GM23248 (cell line): ENCODE measurements at places on chromosomes 4 and X. TPM values are rescaled to one million over a fixed set of nuclear protein-coding genes. Genes with fewer than 3 reads are reported as not detected.

GRCh38 chr4:101191302-101192098, 155.8 kb downstream of the PPP3CA start:
- H3K27me3 ChIP-seq: no peaks in the 10 kb centered on the region
- no peak overlapping the region for H3K4me3 ChIP-seq
- H3K27ac ChIP-seq: peak overlapping the region; percentile 35
- DNase-seq: peak; percentile 73

GRCh38 chrX:65406532-65406931, 128.1 kb downstream of the LAS1L start:
- H3K4me3 ChIP-seq: peak overlapping the region; percentile 52
- no peak overlapping the region for H3K27ac ChIP-seq
- no peaks in the 10 kb centered on the region for H3K4me1 ChIP-seq
- DNase-seq: peak; percentile 24
- H3K36me3 ChIP-seq: no peaks in the 10 kb centered on the region
- 0 out of 2 replicates have a peak, but pooled peaks cover 6% of the 10 kb centered on the region for H3K27me3 ChIP-seq

Gene XAGE1A
- not detected in 2 replicates for total RNA-seq

DNA sequence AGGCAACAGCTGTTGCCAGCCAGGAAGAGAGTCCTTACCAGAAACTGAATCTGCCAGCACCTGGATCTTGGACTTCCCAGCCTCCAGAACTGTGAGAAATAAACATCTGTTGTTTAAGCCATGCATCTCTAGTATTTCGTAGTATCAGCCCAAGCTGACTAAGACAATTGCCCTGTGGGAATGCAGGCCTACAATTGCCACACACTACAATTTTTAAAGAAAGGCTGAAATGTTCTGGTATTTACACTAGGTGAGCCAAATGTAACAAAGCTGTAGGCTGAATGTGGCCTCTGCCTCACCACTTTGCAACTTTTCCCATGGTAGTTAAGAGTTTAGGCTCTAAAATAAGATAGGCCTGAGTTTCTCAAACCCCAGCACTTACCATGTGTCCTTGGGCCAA, 59.1 kb downstream of the SPATA18 start:
- H3K4me1 ChIP-seq: peaks cover 14% of the 10 kb centered on the region; the same call in 1 of the 2 replicates
- no peak overlapping the region for H3K27ac ChIP-seq
- peak; percentile 35 for DNase-seq
- H3K4me3 ChIP-seq: no peak overlapping the region
- H3K27me3 ChIP-seq: no peaks in the 10 kb centered on the region

Gene C4orf50
- not detected in 2 replicates for total RNA-seq

- peak; percentile 0 for DNase-seq
- H3K4me1 ChIP-seq: no peaks in the 10 kb centered on the region
- no peak overlapping the region for H3K4me3 ChIP-seq
- H3K27me3 ChIP-seq: no peaks in the 10 kb centered on the region
Measured at GRCh38 chrX:113058634-113059033, 218.0 kb upstream of the AMOT start.

GRCh38 chrX:65575022-65575421, 40.4 kb upstream of the LAS1L start:
- H3K4me1 ChIP-seq: no peaks in the 10 kb centered on the region
- peak; percentile 24 for DNase-seq
- H3K27ac ChIP-seq: no peak overlapping the region
- H3K4me3 ChIP-seq: no peak overlapping the region

Gene RRH
- total RNA-seq: 0.13 TPM in 1 of 2 replicates, not detected in the other

Gene CLIC2
- 0.11 TPM in 1 of 2 replicates, not detected in the other for total RNA-seq

Gene RASL11B
- total RNA-seq: not detected in 2 replicates

Gene CT45A10
- total RNA-seq: not detected in 2 replicates

Gene NEXMIF
- total RNA-seq: not detected in 2 replicates

Gene KCND1
- 0.65 and 1.5 TPM in 2 replicates for total RNA-seq

DNA sequence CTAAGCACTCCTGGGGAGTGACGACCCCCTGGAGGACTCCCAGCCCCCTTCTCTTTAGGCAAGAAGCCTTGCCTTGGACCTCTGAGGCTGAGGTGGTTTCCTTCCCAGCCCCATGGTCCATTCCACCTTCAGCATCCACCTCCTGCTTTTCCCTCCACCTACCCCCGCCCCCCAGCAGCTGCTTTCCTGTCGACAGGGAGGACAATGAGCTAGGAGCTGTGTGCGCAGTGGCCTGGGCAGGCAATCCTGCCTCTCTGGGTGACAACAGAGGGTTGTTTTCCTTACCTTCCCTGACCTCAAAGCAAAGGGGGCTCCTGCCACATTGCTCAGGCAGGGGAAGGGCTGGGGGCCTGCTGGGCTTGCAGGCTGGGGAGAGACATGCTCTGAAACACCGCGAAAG, 123.5 kb downstream of the BCOR start:
- H3K4me3 ChIP-seq: no peak overlapping the region
- H3K27ac ChIP-seq: no peak overlapping the region
- no peaks in the 10 kb centered on the region for H3K27me3 ChIP-seq
- no peaks in the 10 kb centered on the region; the same call in 1 of the 2 replicates for H3K4me1 ChIP-seq
- DNase-seq: no peak

Gene USP17L11
- total RNA-seq: not detected in 2 replicates

Gene GUF1
- total RNA-seq: 12.3 and 18.2 TPM in 2 replicates

GRCh38 chr4:34766935-34767334, 1477.4 kb downstream of the ARAP2 start:
- no peak overlapping the region for H3K27ac ChIP-seq
- H3K4me3 ChIP-seq: no peak overlapping the region
- H3K27me3 ChIP-seq: no peaks in the 10 kb centered on the region
- no peak for DNase-seq
- no peaks in the 10 kb centered on the region for H3K36me3 ChIP-seq

GRCh38 chr4:59222221-59222620, 1977.9 kb upstream of the ADGRL3 start:
- DNase-seq: no peak
- H3K36me3 ChIP-seq: no peaks in the 10 kb centered on the region
- H3K4me3 ChIP-seq: no peak overlapping the region

Gene LDB2
- 76.6 and 79.7 TPM in 2 replicates for total RNA-seq

- no peaks in the 10 kb centered on the region for H3K36me3 ChIP-seq
- no peaks in the 10 kb centered on the region for H3K27me3 ChIP-seq
- H3K4me3 ChIP-seq: no peak overlapping the region
Measured at GRCh38 chr4:59987289-59987688, 1212.8 kb upstream of the ADGRL3 start.

Gene CYLC1
- not detected in 2 replicates for total RNA-seq

DNA sequence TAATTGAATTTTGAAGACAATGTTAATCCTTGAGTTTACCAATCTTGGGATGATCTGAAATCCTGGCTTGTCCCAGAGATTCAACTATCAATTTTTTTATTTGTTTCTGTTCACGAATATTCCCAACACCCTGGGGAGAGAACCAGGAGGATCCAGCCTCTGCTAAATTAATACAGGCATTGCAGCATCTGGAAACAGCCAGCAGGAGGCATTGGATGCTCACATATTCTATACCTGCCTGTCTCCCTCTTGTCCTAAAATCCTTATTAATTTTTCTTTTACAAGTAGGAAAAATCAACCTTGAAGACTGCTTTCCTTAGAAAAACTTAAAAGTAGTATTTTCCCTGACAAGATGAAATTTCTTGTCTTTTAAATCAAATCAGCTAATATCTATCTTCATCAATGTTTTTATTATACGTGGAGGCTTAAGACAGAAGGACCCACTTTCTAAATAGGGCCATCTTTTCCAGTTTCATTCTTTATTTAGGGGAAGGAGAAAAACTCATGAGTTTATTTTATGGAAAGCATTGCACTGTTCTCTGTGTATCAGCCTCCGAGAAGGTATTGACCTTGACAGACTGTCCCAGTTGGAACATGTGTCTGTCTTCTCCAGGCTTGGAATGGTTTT, 102.4 kb downstream of the CLNK start:
- no peak overlapping the region for H3K27ac ChIP-seq
- H3K4me1 ChIP-seq: peaks cover 10% of the 10 kb centered on the region
- no peaks in the 10 kb centered on the region for H3K36me3 ChIP-seq
- no peak overlapping the region for H3K4me3 ChIP-seq

- no peak for DNase-seq
- H3K27ac ChIP-seq: no peak overlapping the region
- no peak overlapping the region for H3K4me3 ChIP-seq
- no peaks in the 10 kb centered on the region for H3K36me3 ChIP-seq
- no peaks in the 10 kb centered on the region for H3K27me3 ChIP-seq
Measured at GRCh38 chrX:39475372-39475771, 622.4 kb downstream of the BCOR start.

Gene TMEM271
- not detected in 2 replicates for total RNA-seq

DNA sequence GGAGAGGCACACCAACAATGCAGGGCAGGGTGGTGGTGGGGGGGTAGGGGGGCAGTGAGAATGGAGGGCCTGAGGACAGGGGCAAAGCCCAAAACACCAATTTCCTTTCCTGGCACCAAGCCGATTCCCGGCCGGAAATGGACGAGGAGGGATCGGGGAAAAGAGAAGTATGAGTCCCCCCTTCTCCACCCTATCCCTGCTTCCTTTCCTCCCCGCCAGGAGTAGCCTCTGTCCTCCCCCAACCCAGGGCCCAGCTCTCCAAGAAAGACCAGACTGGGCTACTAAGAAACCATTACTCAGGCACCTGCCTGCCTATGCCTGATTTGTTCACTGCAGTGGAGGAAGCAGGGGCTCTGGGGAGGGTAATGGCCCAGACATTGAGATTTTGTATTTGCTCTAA, 402 bp downstream of the CCDC120 start:
- no peak overlapping the region for H3K27ac ChIP-seq
- H3K4me1 ChIP-seq: no peaks in the 10 kb centered on the region
- H3K36me3 ChIP-seq: no peaks in the 10 kb centered on the region
- no peak overlapping the region for H3K4me3 ChIP-seq
- no peak for DNase-seq

GRCh38 chrX:116841290-116841689, 378.5 kb upstream of the CT83 start:
- H3K4me3 ChIP-seq: no peak overlapping the region
- H3K36me3 ChIP-seq: no peaks in the 10 kb centered on the region
- no peak overlapping the region for H3K27ac ChIP-seq
- H3K27me3 ChIP-seq: no peaks in the 10 kb centered on the region
- H3K4me1 ChIP-seq: no peaks in the 10 kb centered on the region

Gene PPEF1
- total RNA-seq: not detected in 2 replicates

GRCh38 chrX:43481576-43481975, 174.5 kb upstream of the MAOA start:
- DNase-seq: no peak
- no peak overlapping the region for H3K4me3 ChIP-seq
- H3K27ac ChIP-seq: no peak overlapping the region
- H3K4me1 ChIP-seq: no peaks in the 10 kb centered on the region
- no peaks in the 10 kb centered on the region for H3K36me3 ChIP-seq

DNA sequence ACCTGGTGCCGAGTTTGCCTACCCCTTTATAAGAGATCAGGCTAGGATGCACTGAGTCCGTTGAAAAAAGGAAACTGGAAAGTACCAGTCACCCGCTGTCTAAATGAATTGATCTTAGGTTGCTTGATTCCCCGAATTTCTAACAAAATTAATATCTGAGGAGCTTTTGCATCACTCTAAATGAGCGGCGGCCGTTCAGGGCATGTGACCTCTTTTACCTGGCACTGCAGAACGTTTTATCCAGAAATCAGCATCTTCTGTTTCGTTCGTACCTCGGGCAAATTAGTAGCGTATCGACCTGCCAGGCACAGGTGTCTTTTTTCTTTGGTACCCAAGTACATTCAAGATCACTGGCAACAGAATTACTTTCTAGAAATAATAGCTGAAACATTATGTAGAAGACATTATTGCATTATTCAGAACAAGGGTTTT, 876 bp downstream of the KLHL2 start:
- no peaks in the 10 kb centered on the region for H3K27me3 ChIP-seq
- H3K4me3 ChIP-seq: peak overlapping the region; percentile 96
- peaks cover 29% of the 10 kb centered on the region for H3K4me1 ChIP-seq
- peak; percentile 52 for DNase-seq
- H3K36me3 ChIP-seq: no peaks in the 10 kb centered on the region

DNA sequence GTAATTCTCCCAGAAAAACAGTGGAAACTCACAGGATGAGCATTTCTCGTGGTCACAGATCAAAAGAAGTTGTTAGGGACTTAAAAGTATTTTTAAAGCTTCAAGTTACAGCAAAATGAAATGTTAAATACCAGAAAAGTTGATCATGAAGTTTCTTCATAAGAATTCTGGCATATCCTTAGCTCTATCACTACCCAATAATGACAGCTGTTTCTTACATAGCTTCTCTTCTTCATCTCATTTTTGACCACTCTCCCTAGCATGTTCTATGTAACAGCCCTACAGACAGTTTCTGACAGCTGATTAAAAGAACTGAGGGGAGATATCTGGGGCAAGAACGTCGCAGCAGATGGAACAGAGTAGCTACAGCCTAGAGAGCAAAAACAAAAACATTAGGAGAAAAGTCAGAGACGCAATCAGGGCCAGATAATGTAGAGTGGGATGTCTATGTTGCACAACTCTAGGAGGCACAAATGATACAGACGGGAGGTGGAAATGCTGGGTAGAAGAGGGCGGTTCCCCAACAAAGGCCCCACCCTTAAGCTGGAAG, 108.7 kb downstream of the CORIN start:
- H3K4me1 ChIP-seq: no peaks in the 10 kb centered on the region
- H3K4me3 ChIP-seq: no peak overlapping the region
- no peak for DNase-seq
- no peaks in the 10 kb centered on the region for H3K36me3 ChIP-seq
- peaks cover 15% of the 10 kb centered on the region for H3K27me3 ChIP-seq

Gene PRR32
- not detected in 2 replicates for total RNA-seq

- DNase-seq: no peak
- H3K27me3 ChIP-seq: no peaks in the 10 kb centered on the region
- no peaks in the 10 kb centered on the region; the same call in 1 of the 2 replicates for H3K36me3 ChIP-seq
- no peak overlapping the region for H3K27ac ChIP-seq
Measured at GRCh38 chrX:150454508-150455214, 91.5 kb downstream of the MAMLD1 start.

- peak; percentile 50 for DNase-seq
- peak overlapping the region; percentile 90 for H3K27ac ChIP-seq
- peaks cover 3% of the 10 kb centered on the region; the same call in 1 of the 2 replicates for H3K36me3 ChIP-seq
- no peaks in the 10 kb centered on the region for H3K27me3 ChIP-seq
- H3K4me1 ChIP-seq: peaks cover 7% of the 10 kb centered on the region; the same call in 1 of the 2 replicates
Measured at GRCh38 chrX:71366674-71367256, 608 bp downstream of the TAF1 start.

GRCh38 chr4:121632636-121633035, 64.1 kb downstream of the ANXA5 start:
- no peak overlapping the region for H3K4me3 ChIP-seq
- H3K4me1 ChIP-seq: no peaks in the 10 kb centered on the region
- no peaks in the 10 kb centered on the region for H3K27me3 ChIP-seq

Gene UCP1
- total RNA-seq: not detected in 2 replicates
